Omental fat pad (tissue), 4 donors: ENCODE measurements at places on chromosomes 13 and 19. TPM values are rescaled to one million over a fixed set of nuclear protein-coding genes. Genes with fewer than 3 reads are reported as not detected.

GRCh38 chr19:15014579-15014978, 34.7 kb upstream of the CASP14 start:
- DNase-seq, result no peak

DNA sequence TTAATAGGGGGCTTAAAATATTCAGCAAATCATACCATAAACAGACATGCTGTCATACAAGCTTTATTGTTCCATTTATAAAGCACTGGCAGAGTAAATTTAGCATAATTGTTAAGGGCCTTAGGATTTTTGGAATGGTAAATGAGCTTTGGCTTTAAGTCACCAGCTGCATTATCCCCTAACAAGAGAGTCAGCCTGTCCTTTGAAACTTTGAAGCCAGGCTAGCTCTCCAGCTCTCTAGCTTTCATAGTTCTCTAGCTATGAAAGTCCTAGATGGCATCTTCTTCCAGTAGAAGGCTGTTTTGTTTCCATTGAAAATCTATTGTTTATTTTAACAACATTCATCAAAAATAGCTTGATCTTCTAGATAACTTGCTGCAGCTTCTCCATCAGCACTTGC, 420.8 kb upstream of the GPC6 start:
- no peak for DNase-seq

GRCh38 chr13:36872621-36873020, 47.4 kb downstream of the SMAD9 start:
- no peak for DNase-seq

- DNase-seq, result no peak
Observed at GRCh38 chr13:30332456-30333143, 25.2 kb upstream of the KATNAL1 start.

- DNase-seq, result no peak
Observed at GRCh38 chr19:51651216-51651846, 4.7 kb upstream of the SIGLEC14 start.

C3 gene
- total RNA-seq, result 6,271 TPM

GZMM gene
- 3.7 TPM for total RNA-seq
